Fibroblast of skin of back (primary cell): ENCODE measurements at places on chromosomes 6 and 20.

DNA sequence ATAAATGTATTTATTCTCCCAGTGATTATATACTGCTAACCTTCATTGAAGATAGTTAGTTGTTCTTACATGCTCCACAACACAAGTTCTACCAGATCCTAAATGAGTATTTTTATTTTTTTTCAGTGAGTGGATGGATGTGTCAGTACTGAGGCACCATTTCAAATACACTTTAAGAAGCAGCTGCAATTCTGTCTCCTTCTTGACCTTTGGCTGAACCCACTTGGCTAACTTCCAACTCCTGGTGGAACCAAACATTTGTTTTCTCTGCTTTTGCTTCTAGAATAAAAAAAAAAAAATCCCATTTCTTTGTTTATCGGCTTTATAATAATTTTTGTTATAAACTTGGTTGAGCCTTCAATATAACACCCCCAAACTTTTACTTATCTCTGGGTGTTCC, 458.3 kb upstream of the MAP3K7 start:
- no peak for DNase-seq

- DNase-seq, result no peak
Observed at GRCh38 chr6:30258204-30258603, 45.0 kb upstream of the TRIM26 start.

GRCh38 chr6:18350712-18351111, 36.4 kb upstream of the RNF144B start:
- DNase-seq, result no peak

GRCh38 chr6:31125162-31125561, 4.9 kb upstream of the CDSN start:
- DNase-seq, result no peak

DNA sequence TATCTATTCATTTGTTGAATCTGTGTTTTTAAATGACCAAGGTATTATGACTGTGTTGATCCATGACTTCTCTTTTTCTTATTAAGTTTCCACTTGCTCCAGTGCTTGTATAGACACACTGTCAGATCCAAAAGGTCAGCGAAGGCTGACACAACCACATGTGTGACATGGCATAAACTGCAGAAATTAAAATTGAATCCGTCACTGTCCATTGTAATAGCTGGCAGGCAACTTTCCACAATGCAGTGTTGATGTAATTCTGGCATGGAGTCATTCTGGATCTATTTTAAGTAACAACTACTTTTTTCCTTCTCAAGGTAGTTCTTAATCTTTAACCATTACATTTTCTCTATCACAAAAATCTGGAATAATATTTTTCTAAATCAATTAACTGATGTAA, 145.3 kb downstream of the AIG1 start:
- DNase-seq, result peak; percentile 13

DNA sequence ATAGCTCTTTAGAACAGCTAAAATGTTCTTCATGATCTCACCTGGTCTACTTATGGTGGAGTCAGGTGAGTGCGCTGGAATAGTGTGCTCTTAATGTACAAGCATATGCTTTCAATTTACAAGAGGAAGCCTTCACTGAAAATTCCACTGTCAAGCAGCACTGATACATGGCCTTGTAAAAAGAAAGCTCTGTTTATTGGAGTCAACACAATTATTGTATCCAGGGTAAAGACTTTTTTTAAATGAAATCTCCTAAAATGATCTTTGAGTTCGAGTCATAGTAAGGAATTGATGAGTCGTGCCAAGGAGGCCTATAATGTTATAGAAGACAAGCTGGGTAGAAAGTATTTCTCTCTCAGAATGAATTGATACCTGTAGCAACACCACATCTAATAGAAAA, 41.6 kb upstream of the CARMIL1 start:
- peak; percentile 28 for DNase-seq

- no peak for DNase-seq
Observed at GRCh38 chr6:35729722-35730121, 7.1 kb upstream of the ARMC12 start.

GRCh38 chr6:103280417-103280816, 1579.3 kb downstream of the HACE1 start:
- DNase-seq, result no peak

DNA sequence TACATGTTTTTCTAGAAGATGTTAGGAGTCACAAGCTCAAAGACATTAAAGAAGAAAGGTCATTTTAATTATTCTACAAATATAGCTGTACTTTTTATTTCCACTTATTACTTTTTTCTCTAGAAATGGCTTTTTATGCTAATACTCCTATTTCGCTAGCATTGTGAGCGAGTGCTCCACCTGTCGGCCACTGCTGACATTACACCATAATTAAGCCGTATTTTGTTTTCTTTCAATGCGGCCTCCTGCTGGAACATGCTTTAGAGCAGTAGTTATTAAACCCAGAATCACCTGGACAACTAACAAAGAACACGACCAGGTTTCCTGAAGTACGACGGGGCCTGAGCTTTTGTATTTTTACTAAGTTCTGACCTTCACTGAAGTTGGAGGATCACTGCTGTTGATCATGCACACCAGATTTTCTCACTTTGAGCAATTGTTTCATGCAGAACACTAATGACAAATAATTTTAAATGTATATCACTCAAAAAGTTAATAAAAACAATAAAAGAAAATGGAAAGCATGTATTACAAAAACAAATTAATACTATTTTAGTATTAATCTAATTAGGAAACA, 74.1 kb upstream of the PAK5 start:
- DNase-seq, result peak; percentile 44

DNA sequence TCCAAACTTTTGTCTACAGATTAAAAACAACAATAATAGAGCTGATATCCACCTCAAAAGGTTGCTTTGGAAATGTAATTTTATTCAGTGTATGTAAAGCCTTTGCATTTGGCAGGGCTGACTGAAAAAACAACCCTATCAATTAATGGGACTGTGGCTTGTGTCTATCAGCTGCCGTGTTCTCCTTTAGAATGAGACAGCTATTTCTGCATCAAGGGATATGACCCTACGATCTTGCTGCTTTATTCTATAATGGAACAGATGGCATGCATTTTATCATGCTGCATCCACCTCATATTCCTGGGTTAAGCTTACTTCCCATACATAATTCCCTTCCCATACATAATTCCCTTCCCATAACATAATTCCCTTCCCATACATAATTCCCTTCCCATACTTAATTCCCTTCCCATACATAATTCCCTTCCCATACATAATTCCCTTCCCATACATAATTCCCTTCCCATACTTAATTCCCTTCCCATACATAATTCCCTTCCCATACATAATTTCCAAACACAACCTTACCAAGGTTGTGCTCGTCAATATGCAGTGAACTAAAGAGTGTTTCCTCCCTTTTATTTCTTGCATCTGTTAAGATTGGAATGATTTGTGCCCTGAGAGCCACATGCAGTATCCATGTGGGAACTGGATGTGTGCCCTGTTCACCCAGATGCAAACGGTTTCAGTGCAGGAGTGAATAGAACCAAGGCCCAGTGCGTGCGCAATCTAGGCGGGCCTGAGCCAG, 26.8 kb downstream of the SERPINB6 start:
- DNase-seq, result no peak

- no peak for DNase-seq
Observed at GRCh38 chr6:100415768-100416167, 49.0 kb downstream of the SIM1 start.
